Erythroblast (primary cell): ENCODE measurements at places on chromosomes 5 and 9.

- DNase-seq: no peak
Measured at GRCh38 chr9:70772601-70773000, 348.8 kb downstream of the TRPM3 start.

DNA sequence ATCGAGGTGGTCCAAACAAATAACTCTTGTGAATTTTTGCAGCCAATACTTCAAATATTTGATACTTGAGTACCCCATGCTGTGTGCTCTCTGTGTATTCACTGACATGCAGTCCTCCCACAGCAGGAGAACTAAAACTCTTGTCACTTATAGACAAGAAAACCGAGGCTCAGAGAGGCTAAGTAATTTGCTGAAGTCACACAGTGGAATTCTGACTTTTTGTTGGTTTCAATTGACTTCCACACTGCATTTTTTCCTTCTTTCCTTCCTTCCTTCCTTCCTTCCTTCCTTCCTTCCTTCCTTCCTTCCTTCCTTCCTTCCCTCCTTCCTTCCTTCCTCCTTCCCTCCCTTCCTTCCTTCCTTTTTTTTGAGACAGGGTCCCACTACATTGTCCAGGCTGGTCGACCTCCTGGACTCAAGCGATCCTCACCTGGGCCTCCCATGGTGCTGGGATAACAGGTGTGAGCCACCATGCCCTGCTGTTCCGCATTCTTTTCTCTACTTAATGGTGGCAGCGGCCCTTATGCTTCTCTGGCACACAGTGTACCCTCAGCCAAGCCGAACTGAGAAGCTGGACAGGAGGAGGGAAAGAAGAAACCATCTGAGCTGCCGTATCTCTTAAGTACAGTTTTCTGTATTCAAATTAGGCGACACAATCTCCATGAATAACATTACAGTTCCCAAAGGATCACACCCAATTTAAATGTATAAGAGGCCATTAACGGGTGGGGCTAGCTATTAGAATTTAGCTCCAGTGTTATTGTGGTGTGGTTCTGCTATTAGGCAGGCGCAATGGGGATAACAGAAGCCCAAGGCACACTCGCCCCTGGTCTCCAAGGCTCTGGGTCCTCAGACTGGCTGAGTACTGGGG lies 38.4 kb upstream of the GRHPR start:
- DNase-seq: no peak

DNA sequence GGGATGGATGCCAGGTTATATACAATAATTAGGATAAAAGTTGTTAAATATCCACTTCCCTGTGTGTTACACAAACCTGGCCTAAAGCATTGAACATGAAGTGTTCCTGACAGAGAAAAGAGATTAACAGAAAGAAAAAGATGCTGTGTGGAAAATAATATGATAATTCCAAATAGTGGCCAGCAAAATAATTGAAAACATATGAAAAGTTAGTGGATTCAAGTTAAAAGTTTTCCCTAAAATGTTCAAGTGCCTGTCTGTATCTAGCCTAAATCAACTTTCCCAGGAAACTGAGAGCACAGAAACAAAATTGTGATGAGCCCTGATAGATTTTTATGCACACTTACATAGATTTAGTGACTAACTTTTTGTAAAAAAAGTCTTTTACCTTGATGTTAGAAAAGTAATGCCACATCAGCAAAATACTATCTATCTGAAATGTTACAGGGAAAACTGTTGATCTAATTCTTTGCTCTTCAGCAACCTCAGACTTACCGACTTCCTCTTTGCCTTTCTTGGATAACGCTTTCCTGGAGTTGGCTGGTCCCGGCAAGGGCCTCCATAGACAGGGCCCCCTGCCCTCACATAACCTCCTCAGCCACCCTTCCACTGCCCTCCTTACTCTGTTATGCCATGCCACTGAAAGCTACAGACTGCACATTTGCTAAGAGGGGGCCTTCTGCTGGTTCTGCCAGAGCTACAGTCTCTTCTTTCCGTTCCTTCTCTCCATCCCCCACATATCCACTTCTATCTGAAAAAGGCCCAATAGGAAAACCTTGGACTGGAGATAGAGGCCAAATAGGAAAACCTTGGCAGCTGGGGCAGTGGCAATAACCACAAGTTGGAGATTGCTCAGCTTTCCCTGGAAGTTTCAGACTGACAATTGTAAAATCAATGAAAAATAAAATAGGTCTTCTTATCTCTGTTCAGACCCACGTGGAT lies 44.4 kb downstream of the ZNF474 start:
- DNase-seq: no peak

GRCh38 chr5:31487506-31487905 lies 44.4 kb downstream of the DROSHA start:
- DNase-seq: no peak

DNA sequence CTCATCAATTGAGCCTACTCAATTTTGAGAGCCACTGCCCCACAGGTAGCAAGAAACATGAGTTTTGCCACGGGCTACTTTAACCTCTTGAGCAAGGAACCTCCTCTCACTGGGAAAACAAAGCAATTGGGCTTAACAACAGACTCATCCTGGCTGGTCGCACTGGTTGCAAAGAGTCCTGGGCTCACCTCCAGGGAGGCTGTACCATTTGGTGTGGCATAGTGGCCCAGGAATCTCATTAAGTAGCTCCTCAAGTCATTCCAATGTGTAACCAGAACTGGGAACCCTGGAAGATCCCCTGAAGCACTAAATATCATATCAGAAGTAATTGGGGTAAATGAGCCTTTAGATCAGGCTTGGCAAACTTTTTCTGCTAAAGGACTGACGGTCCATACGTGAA lies 78.5 kb downstream of the MYO10 start:
- no peak for DNase-seq
